ENCODE measurements at places on chromosomes 16 and 17.

DNA sequence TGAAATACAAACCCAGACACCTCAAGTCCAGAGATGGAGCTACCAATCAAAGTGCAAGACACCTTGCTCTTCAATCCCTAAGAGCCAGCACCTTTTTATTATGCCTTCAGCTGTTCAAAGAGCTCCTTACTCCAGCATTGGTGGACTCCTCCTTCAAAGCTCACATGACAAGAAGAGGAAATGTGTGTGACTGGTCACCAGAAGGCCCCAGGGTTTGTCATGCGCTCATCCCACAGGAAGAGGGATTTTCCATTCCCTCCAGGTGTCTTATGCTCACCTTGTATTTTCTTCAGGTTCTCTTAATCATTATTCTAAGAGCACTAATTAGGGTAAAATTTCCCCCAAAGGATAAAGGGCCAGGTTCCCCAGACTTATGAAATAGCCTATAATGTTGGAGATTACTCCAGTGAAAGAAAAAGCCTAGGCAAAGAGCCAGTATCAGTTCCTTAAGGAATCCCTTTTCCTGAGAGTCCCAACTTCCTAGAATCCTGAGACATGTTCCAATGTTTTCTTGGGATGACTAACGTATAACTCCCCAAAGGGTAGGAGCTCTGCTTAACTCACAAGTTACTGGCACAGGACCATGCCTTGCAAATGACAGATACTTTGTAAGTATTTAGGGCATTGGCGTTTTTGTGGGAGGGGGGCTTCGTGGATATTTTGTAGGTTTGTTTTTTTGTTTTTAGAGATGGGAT lies 56.9 kb upstream of the SOX9 start:
- no peak for DNase-seq

DNA sequence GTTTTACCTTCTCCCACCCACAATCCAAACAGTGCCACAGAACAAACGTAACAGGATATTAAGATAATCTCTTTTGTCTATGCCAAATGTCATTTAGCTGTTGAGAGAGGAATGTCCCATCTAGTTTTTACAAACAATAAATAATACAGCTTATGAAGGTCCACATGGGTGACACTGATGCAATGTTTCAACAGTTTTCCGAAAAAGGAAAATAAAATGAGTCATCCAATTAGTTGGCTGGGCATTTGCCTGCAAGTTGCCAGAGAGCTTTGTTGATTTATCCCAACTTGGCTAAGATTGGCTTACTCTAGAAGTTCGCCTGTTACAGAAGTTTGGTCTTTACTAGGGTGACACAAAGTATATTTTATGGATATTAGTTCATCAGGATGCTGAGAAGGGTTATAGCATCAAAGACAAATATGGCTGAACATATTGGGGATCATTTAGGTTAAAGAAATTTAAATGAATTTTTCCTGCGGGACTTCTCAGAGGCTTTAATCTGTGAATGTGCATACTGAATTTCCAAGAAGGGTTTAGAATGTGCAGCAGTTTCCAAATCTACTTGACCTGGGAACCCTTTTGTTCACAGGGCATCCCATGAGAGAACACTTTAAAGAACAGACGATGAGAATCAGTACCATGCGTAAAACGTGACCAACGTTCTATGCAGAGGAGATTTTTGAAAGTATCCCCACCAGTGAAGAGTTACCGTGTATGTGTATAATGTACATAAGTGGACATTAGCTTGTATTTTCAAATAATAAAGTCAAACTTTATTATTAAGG lies 73.1 kb downstream of the CDH13 start:
- DNase-seq: no peak

DNA sequence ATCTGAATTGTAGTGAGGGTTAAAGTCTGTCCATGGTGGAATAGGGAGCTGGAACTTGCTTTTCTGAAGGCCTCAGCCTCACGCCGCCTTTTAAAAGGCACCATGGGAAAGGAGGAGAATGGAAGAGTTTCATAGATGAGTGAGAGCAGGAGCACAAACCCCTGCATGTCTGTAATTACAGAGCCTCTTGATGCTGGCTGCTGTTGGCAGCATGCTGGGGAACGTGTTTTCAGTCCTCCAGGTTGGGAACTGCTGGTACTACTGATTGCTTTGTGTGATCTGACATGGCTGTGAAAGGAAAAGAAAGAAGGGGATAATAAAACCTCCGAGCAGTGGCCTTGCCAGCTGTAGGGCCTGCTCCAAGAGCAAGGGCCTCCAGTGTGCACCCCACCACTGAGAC lies 16.8 kb upstream of the DYNLL2 start:
- DNase-seq: no peak

- DNase-seq: peak; percentile 86
Measured at GRCh38 chr17:41801374-41802271, 10.1 kb downstream of the P3H4 start.

DNA sequence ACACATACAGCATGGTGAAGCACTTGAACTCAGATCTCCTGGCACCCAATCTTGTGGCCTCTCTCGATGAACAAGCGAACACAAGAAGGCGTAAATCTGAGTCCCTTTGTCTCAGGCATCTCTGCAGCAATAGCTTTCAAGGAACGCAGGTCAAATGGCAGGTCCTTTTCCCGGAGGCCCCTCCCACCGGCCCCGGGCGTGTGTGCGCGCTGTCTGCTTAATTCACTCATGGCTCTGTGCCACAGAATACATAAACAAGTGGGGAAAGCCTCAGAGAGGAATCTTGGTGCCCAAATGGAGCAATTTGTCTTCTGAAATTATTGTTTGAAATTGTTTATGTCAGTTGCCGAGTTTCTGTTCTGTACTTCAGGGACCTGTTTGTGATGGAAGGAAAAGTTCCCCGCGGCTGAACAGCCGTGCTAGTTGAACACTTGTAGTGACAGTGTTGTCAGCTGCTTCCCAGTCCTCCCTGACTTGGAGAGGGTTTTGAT lies 14.8 kb downstream of the MYOCD start:
- no peak for DNase-seq
